ENCODE measurements at places on chromosomes 1 and 21.

GRCh38 chr1:78540048-78540447 lies 49.3 kb downstream of the PTGFR start:
- no peak for DNase-seq

DNA sequence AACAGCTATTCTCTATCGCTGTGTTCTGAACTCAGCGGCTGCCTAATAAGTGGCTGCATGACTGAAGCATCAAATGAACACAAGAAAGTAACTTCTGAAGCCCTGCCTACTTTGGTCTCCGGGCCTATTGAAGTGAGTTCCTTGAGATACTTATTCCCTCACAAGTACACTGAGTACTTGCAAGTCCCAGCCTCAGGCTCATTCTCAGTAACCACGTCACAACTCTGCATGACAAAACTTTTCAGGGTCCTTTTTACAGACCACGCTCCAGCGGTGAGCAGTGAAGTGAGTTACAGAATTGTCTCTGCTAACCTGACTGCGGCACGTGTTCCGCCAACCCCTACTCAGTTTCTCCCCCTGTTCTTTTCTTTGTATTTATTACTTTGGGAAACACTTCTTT lies 1342.7 kb upstream of the ADGRL4 start:
- DNase-seq = no peak

DNA sequence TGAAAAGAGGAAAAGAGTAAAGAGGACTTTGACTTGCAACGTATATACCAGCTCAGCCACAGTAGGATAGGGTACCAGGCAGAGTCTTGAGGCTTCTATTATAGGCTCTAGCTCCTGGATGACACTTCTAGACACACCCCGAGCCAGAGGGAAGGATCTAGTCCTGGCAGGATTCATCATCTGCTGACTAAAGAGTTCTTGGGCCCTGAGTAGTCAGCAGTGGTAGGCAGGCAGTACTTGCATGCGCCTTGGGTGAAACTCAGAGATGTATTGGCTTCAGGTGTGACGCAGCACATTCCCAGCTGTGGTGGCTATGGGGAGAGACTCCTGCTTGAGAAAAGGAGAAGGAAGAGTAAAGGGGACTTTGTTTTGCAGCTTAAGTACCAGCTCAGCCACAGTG lies 162.3 kb upstream of the APP start:
- no peak for DNase-seq

DNA sequence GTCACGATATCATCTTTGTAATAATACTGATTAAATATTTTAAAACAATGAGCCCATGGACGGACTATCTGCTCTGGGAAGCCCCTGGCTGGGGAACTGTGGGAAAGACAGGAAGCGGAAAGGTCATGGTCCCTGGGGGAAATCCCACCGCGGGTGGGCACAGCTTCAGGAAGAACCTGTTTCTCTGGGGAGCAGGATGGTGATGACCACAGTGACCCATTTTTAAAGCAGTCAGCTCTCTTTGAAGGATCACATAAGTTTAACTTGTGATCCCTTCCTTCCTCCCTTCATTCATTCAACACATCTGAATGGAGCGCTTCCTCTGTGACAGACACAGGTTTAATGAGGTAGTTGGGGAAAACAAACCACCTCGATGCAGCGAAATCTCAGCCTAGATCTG lies 73.0 kb downstream of the DHRS3 start:
- DNase-seq = no peak

DNA sequence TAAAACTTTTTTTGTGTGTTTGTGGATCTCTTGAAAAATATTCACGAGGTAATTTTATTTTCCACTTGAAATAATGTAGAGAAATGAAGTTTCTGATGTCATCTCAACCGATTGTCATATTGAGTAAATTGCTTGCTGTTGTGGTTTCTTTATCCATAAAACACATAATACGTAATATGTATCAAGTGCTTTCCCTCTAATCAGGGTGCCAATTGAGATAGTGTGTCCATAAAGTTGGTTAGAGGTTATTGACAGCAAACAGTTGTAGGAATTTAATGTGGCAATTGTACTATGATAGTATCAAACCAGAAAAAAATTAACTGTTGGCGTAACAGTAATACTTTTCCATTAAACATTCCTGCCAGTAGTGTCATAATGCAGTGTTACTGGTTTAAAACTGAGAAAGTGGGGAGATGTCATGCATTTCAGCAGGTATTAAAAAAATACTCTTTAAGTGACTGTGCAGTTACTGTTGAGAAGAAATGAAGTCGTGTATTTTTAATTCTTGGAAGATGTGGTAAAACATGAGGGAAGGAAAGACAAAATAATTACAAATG lies 38.3 kb downstream of the USP25 start:
- no peak for DNase-seq

GRCh38 chr1:182565537-182565936 lies 23.5 kb downstream of the RNASEL start:
- no peak for DNase-seq
